ENCODE measurements at places on chromosomes 11 and 22. TPM values are rescaled to one million over a fixed set of nuclear protein-coding genes. Genes with fewer than 3 reads are reported as not detected.

Gene HEPN1
- total RNA-seq: not detected

Gene HTR3B
- not detected for total RNA-seq

Gene BACE1
- 1.2 TPM for total RNA-seq

Gene MAJIN
- total RNA-seq: 0.14 TPM

Gene MRGPRX4
- total RNA-seq: not detected

Gene GGTLC2
- total RNA-seq: not detected

Gene SPDYC
- total RNA-seq: not detected

Gene TMEM45B
- 0.58 TPM for total RNA-seq

Gene OR52N2
- not detected for total RNA-seq

Gene LMO2
- total RNA-seq: 0.21 TPM

Gene NAT10
- total RNA-seq: 169 TPM

Gene MS4A4A
- not detected for total RNA-seq

Gene RGL4
- total RNA-seq: 17.1 TPM

Gene ANO9
- 22.2 TPM for total RNA-seq

Gene TSGA10IP
- total RNA-seq: not detected

Gene CCDC15
- 4.5 TPM for total RNA-seq

Gene OR5AS1
- total RNA-seq: not detected

Gene OR10D3
- not detected for total RNA-seq

Gene LSP1
- 148 TPM for total RNA-seq

Gene MUC2
- not detected for total RNA-seq

Gene KIF18A
- total RNA-seq: 19.8 TPM

Gene LRRC4C
- total RNA-seq: not detected

Gene SYNGR1
- 7.4 TPM for total RNA-seq

Gene PNPLA3
- total RNA-seq: 0.39 TPM

Gene PLEKHB1
- 6.8 TPM for total RNA-seq

Gene CSNK2A3
- 2.5 TPM for total RNA-seq

Gene C11orf97
- total RNA-seq: not detected

Gene FGF4
- total RNA-seq: not detected

Gene RAG2
- total RNA-seq: not detected

Gene BTBD18
- not detected for total RNA-seq

Gene SEPTIN3
- total RNA-seq: 0.27 TPM
